Hippocampal formation (tissue), 2 donors: ENCODE measurements at places on chromosomes 4 and X.

- DNase-seq = no peak
Observed at GRCh38 chr4:55524844-55525571, 21.7 kb downstream of the CLOCK start.

DNA sequence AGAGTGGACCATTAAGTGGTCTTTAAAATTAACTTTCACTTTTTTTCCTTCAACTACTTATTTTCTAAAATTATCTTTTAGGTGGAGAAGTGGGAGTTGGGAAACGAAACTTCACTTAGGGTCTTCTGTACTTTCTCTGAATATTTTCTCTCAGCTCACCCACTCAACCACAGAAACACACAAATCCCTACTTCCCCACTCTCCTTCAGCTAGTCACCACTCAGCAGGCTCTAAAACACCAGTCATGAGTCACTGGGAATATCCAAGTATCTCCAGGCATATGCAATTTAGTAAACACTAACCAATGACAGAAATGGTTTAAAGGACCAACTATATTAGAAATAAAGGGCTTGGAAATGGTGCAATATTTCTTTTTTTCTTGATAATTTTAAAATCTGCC, 153.0 kb upstream of the RPS6KA6 start:
- DNase-seq = no peak

DNA sequence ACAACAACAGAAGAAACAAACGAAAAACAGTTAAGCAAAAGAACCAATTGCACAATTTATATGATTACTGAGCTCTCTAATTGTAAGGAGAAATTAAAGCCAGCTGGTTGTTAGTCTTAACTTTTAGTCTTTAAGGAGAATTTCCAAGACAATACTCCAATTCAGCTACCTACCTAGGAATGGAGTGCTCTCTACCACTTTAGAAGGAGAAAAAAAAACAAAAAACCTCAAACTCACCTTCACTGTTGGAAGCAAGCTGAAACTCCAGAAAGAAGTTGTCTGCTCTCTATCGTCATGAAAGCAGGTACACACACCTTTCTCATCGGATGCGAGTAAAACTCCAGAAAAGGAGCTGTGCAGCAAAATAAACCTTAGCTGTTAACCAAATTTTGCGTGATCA, 86.1 kb upstream of the NPY2R start:
- no peak for DNase-seq

DNA sequence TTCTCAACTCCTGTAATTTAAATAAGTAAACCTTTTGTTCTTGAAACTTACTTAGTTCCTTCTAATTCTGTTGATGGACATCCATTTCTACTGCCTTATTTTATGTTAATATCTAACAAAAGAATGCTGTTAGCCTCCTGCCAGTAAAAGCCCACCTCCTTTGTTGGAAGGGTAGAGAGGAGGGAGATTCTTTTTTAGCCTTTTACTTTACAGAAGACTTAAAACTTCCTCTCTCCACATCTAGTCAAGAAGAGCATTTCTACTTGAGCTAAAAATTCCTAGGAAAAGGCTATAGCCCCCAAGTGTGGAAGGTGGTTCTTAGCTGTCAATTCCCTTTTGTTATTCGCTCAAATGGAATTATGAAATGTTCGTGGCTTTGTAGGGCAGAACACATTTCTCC, 118.7 kb downstream of the ZIC3 start:
- DNase-seq = no peak

- no peak for DNase-seq
Observed at GRCh38 chr4:160795216-160795615, 1368.6 kb downstream of the FSTL5 start.

DNA sequence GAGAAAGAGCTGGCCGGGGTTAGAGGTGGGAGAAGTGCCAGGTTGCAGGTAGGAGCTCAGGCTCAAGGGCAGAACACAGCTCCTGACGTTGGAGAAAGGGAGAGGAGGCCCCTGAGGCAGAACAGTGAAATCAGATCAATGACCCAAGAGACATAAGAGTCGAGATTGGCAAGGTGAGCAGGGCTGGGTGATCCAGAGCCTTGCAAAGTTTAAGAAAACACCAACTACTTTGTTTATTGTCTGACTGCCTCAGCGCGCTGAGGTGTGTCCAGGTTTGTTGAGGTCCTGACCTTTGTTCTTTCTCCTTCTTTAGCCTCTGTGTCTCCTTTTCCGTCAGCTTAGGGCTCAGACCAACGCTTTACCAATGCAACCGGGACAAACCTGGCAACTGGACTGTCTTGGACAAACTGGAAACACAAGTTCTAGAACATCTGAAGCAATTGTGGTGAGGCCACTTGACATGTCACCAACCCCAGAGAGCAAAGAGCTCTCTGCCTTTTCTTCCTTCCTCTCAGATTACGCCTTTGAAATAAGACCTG, 28.3 kb downstream of the CHRNA9 start:
- DNase-seq = no peak

DNA sequence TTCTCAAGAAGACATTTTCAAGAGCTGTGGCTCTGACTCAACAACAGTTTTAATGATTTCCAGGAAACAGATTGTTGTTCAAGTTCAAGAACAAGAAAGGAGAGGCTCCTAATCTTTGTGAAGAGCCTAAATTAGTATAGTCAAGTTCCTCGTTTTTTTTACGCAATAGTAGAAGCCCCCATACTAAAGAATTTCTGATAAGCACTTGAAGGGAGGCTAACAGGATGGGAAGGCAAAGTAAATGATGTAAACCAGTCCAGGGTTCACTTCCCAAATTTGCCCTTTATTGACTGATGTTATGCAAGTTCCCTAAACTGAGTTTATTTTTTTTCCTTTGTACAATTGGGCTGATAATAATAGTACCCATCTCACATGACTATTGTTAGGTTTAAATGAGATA, 178.2 kb downstream of the RTL9 start:
- DNase-seq = no peak

DNA sequence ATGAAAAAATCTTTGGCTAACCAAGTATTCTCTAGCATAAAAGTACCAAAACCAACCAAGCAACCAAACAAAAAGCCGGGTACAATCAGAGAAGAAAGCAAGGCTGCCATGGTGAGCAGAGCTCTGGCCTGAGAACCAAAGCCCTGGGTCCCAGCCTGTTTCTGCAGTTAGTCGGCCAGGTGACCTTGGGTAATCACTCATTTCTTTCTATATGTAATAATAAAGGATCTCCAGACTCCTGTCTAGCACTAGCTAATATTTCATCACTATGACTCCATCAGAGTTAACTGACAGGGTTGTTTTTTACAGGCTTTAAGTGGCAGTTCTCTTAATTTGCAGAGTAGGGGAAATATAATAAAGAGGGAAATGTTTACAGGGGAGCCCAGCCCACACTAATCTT, 34.0 kb upstream of the RASGEF1B start:
- no peak for DNase-seq
